CD4-positive, CD25-positive, alpha-beta regulatory T cell (primary cell): ENCODE measurements at places on chromosomes 2 and 18. TPM values are rescaled to one million over a fixed set of nuclear protein-coding genes. Genes with fewer than 3 reads are reported as not detected.

DNA sequence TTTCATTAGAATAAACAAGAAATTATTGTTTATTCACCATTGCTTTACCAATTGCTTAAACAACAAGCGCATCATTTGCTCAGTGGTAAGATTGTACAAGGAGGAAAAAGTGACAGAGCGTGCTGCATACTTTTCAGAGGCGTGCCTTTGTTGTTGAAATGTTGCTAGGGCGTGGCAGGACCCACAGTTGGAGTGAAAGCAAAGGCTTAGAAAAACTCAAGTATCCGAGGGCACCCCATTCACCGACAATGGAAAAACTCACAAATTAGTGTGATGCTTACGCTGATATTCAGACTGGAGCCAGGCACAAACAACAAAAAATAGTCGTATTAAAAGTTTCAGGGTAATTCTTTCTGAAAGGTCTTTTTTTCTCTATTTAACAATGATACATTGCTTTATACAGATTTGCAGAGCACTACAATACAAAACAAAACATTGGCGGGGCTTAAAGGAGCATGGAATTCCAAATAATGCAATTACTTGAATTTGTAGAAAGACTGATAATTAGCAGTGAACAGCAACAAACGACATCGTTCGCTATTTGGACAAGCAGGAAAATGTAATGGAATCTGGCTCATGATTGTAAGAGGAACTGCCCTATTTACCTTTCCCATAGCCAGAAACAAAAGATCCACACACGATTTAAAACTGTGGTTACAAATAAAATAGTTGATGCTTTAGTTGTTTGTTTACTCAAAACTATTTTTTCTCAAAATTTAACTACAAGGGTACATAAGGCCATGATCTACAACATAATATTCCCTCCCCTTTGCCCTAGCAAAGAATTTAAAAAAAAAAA, 37.8 kb upstream of the RTTN start:
- no peak overlapping the region for H3K4me3 ChIP-seq
- no peaks in the 10 kb centered on the region for H3K36me3 ChIP-seq
- H3K27me3 ChIP-seq, result peaks cover 1% of the 10 kb centered on the region
- H3K27ac ChIP-seq, result no peak overlapping the region

- H3K27ac ChIP-seq, result no peak overlapping the region
- H3K36me3 ChIP-seq, result no peaks in the 10 kb centered on the region
- DNase-seq, result no peak
- H3K4me1 ChIP-seq, result no peaks in the 10 kb centered on the region
- no peak overlapping the region for H3K4me3 ChIP-seq
Observed at GRCh38 chr2:158923180-158923594, 45.3 kb upstream of the TANC1 start.

Gene RNMT
- 122 TPM for total RNA-seq

Gene GPR17
- total RNA-seq, result not detected

- no peak overlapping the region for H3K27ac ChIP-seq
- H3K4me1 ChIP-seq, result no peaks in the 10 kb centered on the region
- H3K36me3 ChIP-seq, result no peaks in the 10 kb centered on the region
- H3K27me3 ChIP-seq, result no peaks in the 10 kb centered on the region
- DNase-seq, result no peak
Observed at GRCh38 chr2:223418131-223418530, 184.0 kb downstream of the SCG2 start.

GRCh38 chr2:188786368-188786841, 187.8 kb upstream of the COL3A1 start:
- DNase-seq, result no peak
- no peak overlapping the region for H3K27ac ChIP-seq
- no peaks in the 10 kb centered on the region for H3K36me3 ChIP-seq

GRCh38 chr2:101197215-101197745, 46.1 kb upstream of the TBC1D8 start:
- no peak for DNase-seq
- no peak overlapping the region for H3K27ac ChIP-seq
- H3K36me3 ChIP-seq, result no peaks in the 10 kb centered on the region
- H3K4me1 ChIP-seq, result no peaks in the 10 kb centered on the region
- H3K27me3 ChIP-seq, result no peaks in the 10 kb centered on the region
- no peak overlapping the region for H3K4me3 ChIP-seq

DNA sequence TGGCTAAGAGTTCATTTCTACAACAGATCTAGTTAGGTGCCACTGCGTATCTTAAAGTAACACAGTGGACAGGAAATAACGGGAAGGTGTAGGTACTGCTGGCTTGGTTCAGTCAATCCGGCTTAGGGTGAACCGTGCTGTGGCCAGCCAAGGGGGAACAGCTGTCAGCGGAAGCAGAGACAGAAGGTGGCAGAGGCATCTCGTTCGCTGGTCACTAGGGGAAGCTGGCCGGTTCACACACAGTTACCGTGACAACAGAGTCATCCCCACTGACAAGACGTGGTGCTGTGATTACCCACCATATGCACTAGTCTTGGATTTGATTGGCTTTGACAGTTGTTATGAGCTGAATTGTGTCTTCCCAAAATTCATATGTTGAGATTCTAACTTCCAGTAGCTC, 58.8 kb upstream of the HDAC4 start:
- peaks cover 3% of the 10 kb centered on the region for H3K27me3 ChIP-seq
- no peaks in the 10 kb centered on the region for H3K36me3 ChIP-seq
- no peak overlapping the region for H3K4me3 ChIP-seq
- no peak for DNase-seq
- no peak overlapping the region for H3K27ac ChIP-seq

Gene LAMA1
- not detected for total RNA-seq

DNA sequence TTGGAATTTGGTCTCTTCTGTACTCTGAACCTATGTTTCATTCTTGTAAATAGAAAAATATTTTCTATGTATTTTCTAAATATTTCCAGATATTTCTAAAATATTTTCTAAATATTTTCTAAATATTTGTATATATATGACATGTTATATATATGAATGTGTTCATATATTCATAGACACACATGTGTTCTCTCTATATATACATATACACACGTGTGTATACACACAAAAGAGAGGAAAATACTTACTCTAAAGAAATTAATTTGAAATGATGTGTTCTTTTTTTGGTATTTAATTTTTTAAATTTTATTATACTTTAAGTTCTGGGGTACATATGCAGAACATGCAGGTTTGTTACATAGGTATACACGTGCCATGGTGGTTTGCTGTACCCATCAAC, 589.6 kb downstream of the LRRTM4 start:
- H3K27ac ChIP-seq, result no peak overlapping the region
- H3K36me3 ChIP-seq, result no peaks in the 10 kb centered on the region
- DNase-seq, result no peak
- no peaks in the 10 kb centered on the region for H3K4me1 ChIP-seq
- no peak overlapping the region for H3K4me3 ChIP-seq
